ENCODE measurements at places on chromosomes 7 and 10.
A peak's percentile ranks its signal among the peaks of the same experiment; 100 is the strongest.

DNA sequence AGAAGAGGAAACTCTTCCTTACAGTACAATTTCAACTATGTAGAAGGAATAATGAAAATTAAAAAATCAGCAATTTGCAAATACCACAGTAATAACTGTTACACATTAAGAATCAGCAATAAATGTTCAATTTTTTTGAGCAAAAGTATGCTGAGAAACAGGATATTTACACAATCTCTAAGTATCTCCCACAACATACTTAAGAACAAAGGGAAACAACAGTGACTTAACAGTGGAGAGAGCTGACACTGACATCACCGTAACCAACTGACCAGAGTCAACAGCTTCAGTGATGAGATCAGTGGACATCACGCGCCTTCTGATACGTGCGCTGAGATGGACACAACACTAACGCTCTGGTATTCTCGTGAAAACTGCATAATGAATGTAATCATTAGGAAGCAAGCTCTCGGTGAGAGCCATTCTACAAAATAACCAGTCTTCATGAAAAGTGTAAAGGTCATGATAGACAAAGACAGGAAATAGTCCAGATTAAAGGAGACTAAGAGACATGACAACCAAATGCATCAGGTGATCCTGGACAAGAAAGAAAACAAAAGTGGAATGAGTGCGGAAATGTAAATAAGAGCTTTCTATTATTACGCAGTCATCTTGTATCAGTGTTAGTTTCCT is 82.6 kb downstream of the PIP4K2A start:
- peak; percentile 92 for DNase-seq

DNA sequence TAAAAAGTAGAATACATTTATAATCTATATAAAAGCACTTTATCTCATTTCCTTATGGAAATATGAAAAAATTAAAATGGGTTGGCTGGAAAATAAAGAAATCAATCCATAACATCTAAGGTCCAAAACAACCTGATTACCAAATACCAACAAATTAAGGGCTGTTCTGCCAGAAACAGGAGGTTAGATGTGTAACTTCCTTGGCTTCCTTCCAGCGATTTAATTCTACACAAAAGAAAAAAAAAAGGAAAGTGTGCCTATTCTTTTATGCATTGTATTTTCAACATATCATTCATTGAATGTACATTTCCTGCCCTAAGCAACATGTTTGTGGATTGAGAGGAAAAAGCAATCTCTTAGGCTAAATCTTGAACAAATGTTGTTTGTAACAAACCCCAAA is 36.2 kb upstream of the USP6NL start:
- no peak for DNase-seq

DNA sequence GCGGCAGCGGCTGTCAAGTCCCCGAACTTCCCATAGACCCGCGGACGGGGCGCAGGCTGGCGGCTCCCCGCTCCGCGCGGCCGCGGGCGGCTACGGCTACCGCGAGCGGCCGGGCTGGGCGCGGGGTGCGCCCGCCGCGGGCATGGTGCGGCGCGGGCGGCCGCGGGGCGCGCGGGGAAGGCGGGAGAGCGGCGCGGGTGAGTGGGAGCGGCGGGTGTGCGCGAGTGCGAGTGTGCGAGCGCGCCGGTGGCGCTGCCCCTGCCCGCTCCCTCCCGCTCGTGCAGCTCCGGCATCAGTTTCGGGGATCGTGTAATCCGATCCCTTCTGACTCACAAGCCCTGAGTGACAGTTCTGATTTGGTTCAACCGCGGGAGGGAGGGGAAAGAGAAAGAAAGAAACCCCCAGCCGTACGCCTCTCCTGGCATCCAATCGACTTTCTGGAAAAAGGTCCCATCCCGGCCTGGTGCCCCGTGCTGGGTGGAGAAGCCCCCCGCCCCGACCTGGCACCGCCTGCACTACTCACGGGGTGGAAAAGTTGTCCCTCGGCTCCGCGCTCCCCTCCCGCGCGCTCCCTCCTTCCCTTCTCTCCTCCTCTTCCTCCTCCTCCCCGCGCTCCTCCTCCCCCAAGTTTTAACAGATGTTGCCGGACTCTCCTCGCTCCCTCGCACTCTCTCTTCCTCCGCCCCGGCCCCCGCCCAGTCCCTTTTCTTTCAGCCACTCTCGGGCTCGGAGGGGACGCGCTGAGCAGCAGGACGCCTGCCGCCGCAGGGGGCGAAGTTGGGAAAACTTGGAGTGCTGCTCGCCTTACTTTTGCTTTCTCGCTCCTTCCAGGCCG is at the start of gene GLI3:
GLI3 (minus strand) TSS at position 234 of the 835 bp plus-strand sequence. CDS start 13,956 bp downstream, outside the sequence.
- DNase-seq: peak; percentile 37

- DNase-seq: peak; percentile 98
These were observed at the start of gene SSBP1 for GRCh38 chr7:141737836-141738591. Gene SSBP1 (plus strand): TSS chr7:141738358. CDS start chr7:141739167, 809 bp downstream.

DNA sequence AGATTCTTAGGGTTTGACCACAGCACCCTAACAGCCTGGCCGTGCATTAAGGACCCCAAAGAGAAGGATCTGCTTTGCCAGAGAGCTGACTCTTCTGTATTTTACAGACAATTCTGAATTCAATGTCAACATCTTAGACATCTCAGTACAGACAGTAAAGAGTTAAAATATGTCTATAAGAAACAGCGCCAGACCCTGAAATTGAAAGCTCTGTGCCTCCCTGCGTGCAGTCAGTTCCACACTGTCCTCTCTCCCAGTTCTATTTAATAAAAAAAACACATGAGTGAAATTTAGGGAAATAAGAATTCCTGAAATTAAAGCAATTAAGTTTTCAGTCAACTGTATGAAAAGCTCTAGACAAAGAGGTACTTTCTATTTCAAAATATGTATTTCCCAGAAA is 45.1 kb downstream of the MET start:
- DNase-seq: no peak

DNA sequence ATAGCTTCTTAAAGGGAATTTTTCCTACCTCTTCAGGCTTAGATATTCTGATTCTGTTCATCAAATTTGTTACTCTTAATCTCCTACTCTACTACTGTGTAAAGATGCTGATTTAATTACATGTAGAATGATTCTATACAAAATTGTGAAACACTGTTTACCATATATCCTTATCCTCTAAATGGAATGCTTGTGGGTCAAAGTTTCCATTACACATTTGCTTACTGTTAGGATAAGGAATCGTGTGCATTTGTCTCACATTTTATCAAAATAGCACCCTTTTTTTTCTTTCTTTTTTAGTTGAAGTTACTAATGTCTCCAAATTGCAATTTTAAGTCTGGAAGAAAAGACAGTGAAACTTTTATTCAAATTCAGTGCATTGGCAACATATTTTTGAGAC is 65.3 kb downstream of the TFEC start:
- no peak for DNase-seq

GRCh38 chr10:75170215-75170614 is 40.4 kb upstream of the VDAC2 start:
- DNase-seq: no peak

DNA sequence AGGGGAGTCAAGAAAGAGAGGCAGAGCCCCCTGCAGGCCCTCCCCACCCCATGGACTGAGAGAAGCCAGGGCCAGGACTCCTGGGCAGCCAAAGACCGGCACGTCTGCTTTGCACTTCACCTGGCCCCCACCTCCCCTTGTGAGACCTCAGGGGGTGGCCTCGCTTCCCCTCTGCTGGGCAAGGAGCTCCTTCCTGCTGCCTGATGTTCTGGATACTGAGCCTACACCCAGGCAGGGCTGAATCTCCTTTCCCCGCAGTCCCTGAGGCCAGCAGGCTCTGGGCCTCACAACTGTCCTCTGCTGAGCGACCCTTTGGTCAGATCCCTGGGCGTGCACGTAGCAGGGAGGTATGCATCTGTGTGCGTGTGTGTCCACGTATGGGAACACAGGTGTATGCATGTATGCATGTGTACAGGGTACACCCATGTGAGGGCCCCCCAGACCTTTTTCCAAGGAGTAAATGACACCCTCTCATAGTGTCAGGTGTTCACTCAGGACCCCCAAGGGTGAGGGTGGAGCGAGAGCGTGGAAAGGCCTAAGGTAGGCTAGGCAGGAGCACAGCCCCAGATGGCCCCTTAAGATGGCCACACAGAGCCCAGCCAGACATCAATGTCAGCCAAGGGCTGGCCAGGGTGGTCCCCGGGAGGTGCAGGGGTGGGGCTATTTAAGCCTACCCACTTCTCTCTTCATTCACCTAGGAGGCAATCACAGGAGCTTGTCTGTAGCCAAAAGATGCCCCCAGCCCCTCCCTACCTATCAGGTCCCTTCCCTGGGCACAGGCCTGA is 1.9 kb upstream of the RET start:
- no peak for DNase-seq

- DNase-seq: no peak
These were observed 21.8 kb upstream of the SMNDC1 start for GRCh38 chr10:110326351-110327032.

DNA sequence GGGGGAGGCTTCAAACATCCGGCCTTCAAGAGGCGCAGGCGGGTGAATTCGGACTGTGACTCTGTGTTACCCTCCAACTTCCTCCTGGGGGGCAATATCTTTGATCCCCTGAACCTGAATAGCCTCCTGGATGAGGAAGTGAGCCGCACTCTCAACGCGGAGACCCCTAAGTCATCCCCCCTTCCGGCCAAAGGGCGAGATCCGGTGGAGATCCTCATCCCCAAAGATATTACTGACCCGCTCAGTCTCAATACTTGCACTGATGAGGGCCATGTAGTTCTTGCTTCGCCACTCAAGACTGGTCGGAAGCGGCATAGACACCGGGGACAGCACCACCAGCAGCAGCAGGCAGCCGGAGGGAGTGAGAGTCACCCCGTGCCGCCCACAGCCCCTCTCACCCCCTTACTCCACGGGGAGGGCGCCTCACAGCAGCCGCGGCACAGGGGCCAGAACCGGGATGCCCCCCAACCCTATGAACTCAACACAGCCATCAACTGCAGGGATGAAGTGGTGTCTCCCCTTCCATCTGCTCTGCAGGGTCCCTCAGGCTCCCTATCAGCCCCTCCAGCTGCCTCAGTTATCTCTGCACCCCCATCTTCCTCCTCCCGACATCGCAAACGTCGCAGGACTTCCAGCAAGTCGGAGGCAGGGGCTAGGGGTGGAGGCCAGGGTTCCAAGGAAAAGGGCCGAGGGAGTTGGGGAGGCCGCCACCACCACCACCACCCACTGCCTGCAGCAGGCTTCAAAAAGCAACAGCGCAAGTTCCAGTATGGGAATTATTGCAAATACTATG is 1.1 kb downstream of the MEPCE start:
- peak; percentile 72 for DNase-seq

- no peak for DNase-seq
These were observed 403.5 kb upstream of the ANKRD30A start for GRCh38 chr10:36721871-36722270.

DNA sequence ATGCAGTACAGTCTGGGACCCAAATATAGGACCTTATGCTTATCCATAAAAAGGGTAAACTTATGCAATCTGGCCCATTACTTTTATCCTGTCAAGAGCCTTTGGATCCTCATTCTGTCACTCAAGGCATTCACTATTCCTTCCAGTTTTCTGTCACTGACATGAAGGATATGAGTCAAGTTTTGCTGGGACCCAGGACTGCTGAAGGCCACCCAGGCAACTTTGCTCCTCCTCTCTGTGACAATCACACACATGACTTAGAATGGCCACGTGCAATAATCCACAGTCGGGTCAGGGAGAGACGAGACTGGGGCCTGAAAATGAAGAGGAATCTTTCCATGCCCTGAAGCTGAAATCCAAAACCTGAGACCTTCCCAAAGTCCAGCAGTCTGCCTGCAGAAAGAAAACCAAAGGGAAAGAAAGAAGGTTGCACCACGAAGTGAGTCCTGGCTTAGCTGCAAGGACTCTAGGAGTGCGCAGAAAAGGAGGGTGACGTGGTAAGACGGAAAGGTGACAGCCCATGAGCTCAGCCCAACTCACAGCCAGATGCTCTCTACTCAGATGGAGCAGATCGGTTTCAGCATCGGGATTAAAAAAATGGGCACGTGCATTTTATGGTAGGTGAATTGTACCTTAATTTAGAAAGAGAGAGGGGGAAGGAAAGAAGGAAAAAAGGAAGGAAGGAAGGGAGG is 67.2 kb downstream of the VOPP1 start:
- no peak for DNase-seq

GRCh38 chr10:72862957-72863356 is 30.6 kb upstream of the OIT3 start:
- no peak for DNase-seq

GRCh38 chr7:128859232-128860157 is 3.2 kb upstream of the ATP6V1F start:
- no peak for DNase-seq

DNA sequence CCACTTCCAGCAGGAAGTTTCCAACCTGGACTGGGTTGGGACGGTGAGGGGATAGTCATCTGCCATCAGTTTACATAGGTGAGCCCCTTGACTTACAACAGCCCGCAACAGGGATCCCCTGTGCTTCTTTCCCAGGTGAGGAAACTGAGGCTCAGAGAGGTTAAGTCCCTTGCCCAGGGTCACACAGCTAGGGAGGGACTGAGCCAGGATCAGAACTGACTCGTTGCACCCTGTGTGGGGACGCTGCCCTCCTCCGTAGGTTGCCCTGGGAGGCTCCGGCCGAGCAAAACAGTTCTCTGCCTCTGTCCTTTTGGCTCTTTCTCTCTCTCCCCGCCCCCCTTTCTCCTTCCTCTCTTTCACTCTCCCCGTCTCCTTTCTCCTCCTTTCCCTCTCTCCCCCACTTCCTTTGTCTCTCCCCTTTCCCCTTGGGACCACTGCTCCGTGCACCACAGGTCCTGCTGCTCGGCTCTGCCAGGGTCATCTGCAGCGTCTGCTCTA is 117.4 kb upstream of the PPIF start:
- DNase-seq: no peak

- peak; percentile 55 for DNase-seq
These were observed 193.1 kb downstream of the COBL start for GRCh38 chr7:51123322-51124019.

GRCh38 chr10:113357681-113358300 is 195.1 kb upstream of the HABP2 start:
- DNase-seq: no peak

DNA sequence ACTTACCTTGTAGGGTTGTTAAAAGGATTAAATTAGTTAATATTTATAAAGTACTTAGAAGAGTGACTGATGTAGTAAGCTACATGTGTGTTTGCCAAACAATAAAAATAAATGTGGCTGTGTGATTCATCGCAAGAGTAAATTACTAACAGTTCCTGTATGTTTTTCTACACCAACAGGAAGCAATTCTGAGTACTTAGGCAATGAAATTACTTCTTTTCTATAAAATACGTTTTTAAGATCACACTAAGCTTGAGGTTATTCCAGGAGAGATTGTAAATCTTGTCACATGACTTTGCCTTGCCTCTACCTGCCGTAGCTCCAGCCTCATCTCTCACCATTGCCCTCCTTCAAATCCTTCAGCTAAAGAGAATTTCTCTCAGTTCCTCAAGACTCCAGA is 18.1 kb upstream of the GSTK1 start:
- DNase-seq: no peak

GRCh38 chr10:82815680-82816079 is 940.7 kb downstream of the NRG3 start:
- no peak for DNase-seq

- no peak for DNase-seq
These were observed 288.3 kb downstream of the SFMBT2 start for GRCh38 chr10:7122561-7122960.

All from posterior cingulate gyrus (tissue), 11 donors.